ENCODE measurements at places on chromosomes 6 and 20. TPM values are rescaled to one million over a fixed set of nuclear protein-coding genes. Genes with fewer than 3 reads are reported as not detected.

DNA sequence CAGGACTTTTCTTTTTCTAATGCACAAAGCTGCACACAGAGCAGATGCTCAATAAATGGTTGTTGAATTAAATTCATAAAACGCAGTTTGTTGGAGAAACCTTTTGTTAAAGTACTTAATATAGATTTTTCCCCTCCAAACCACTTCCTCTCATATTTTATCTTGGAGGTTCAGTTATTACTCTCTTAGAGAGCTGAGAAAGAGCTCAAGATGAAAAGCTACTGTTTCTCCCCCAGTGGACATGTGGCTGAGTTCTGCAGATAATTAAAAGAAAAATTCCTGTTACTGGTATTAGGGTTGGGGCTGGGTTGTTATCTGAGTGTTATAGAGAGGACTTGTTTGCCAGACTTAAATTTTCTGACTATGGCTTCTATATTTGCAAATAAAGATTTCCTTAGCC is 294.0 kb downstream of the TBC1D7 start:
- no peaks in the 10 kb centered on the region for H3K36me3 ChIP-seq
- no peak overlapping the region for H3K4me3 ChIP-seq
- DNase-seq = no peak
- no peaks in the 10 kb centered on the region for H3K4me1 ChIP-seq
- no peak overlapping the region for H3K27ac ChIP-seq

- DNase-seq = no peak
- no peaks in the 10 kb centered on the region for H3K4me1 ChIP-seq
- H3K27ac ChIP-seq = no peak overlapping the region
- no peaks in the 10 kb centered on the region for H3K27me3 ChIP-seq
- no peak overlapping the region for H3K4me3 ChIP-seq
These were observed 32.0 kb upstream of the SSTR4 start for GRCh38 chr20:23003077-23003635.

DNA sequence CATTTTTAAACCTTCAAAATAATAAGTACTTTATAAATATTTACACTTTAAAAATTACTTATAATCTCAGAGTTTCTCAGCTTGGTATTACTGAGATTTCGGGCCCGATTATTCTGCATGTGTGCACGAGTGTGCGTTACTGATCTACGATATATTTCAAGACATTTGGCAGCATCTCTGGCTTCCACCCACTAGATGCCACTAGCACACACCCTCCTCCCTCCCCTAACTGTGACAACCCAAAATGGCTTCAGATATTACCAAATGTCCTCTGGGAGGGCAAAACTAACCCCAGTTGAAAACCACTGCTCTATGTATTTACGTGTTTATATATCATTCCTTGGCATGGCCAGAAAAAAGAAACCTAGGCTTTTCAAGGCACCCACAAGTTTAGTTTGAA is 95.9 kb downstream of the FYN start:
- H3K36me3 ChIP-seq = peaks cover 30% of the 10 kb centered on the region
- peaks cover 68% of the 10 kb centered on the region for H3K4me1 ChIP-seq
- no peak for DNase-seq
- H3K27ac ChIP-seq = peak overlapping the region; percentile 67

DNA sequence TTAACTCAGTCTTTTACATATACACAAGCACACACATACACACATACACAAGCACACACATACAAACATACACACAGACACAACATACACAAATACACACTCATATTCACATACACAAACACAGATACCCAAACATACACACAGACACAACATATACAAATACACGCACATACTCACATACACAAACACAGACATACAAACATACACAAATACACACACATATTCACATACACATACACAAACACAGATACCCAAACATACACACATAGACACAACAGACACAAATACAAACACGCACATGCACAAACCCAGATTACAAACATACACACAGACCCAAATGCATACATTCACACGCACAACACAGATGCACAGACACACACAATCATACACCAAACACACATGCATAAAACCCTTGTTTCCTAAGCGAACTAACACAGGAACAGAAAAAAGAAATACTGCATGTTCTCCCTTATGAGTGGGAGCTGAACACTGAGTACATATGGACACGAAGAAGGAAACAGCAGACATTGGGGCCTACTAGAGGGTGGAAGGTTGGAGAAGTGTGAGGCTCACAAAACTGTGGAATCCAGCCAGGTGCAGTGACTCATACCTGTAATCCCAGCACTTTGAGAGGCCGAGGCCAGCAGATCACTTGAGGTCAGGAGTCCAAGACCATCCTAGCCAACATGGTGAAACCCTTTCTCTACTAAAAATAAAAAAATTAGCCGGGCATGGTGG is 34.2 kb downstream of the PIM1 start:
- no peaks in the 10 kb centered on the region for H3K27me3 ChIP-seq
- H3K4me3 ChIP-seq = no peak overlapping the region
- DNase-seq = no peak
- peaks cover 56% of the 10 kb centered on the region for H3K4me1 ChIP-seq
- no peaks in the 10 kb centered on the region for H3K36me3 ChIP-seq

- H3K4me3 ChIP-seq = no peak overlapping the region
- no peaks in the 10 kb centered on the region for H3K36me3 ChIP-seq
- H3K27ac ChIP-seq = no peak overlapping the region
- H3K27me3 ChIP-seq = no peaks in the 10 kb centered on the region
These were observed 162.8 kb upstream of the AFDN start for GRCh38 chr6:167663784-167664443.

GRCh38 chr6:154482858-154483257 is 27.6 kb downstream of the CNKSR3 start:
- no peaks in the 10 kb centered on the region for H3K36me3 ChIP-seq
- no peak overlapping the region for H3K4me3 ChIP-seq
- H3K27ac ChIP-seq = no peak overlapping the region
- no peak for DNase-seq
- no peaks in the 10 kb centered on the region for H3K4me1 ChIP-seq

GRCh38 chr6:8845690-8846089 is 410.3 kb upstream of the SLC35B3 start:
- H3K4me1 ChIP-seq = no peaks in the 10 kb centered on the region
- H3K4me3 ChIP-seq = no peak overlapping the region
- no peak overlapping the region for H3K27ac ChIP-seq

DNA sequence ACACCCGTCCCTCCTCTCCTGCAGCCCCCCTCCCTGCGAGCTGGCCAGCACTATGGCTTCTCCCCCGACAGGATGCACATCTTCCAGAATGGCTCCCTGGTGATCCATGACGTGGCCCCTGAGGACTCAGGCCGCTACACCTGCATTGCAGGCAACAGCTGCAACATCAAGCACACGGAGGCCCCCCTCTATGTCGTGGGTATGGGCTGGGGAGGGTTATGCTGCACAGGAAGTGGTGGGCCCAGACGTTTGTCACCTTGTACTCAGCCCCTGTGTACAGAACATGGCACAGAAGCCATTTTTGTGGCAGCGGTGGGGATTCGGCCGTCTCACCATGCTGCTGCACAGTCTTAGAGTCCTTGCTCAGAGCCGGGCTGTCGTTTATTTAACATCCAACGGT is 29.0 kb upstream of the SRF start:
- no peak overlapping the region for H3K4me3 ChIP-seq
- DNase-seq = peak; percentile 76
- H3K27ac ChIP-seq = no peak overlapping the region

- DNase-seq = no peak
- no peaks in the 10 kb centered on the region for H3K36me3 ChIP-seq
- H3K27me3 ChIP-seq = no peaks in the 10 kb centered on the region
- H3K4me3 ChIP-seq = no peak overlapping the region
- H3K4me1 ChIP-seq = no peaks in the 10 kb centered on the region
These were observed 329.0 kb downstream of the GRIK2 start for GRCh38 chr6:101722471-101722870.

DNA sequence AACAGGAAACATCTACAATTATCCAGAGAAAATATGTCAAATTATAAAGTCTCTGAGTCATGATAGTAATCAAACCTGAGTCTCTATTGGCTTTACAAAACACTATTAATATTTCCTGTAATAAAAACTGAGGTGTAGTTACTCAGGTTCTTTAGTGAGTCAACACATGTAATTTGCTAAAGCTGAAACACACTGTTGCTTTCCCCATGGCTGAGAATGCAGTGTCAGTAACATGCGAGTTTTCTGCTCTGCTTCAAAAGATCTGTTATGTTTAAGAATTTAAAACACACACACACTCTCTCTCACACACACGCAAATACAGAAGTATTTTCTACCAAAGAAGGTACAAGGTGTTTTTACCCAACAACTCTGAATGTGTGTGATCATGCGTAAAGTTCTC is 38.6 kb downstream of the ATXN1 start:
- H3K36me3 ChIP-seq = no peaks in the 10 kb centered on the region
- H3K27me3 ChIP-seq = no peaks in the 10 kb centered on the region
- no peak for DNase-seq
- no peaks in the 10 kb centered on the region for H3K4me1 ChIP-seq
- no peak overlapping the region for H3K4me3 ChIP-seq

DNA sequence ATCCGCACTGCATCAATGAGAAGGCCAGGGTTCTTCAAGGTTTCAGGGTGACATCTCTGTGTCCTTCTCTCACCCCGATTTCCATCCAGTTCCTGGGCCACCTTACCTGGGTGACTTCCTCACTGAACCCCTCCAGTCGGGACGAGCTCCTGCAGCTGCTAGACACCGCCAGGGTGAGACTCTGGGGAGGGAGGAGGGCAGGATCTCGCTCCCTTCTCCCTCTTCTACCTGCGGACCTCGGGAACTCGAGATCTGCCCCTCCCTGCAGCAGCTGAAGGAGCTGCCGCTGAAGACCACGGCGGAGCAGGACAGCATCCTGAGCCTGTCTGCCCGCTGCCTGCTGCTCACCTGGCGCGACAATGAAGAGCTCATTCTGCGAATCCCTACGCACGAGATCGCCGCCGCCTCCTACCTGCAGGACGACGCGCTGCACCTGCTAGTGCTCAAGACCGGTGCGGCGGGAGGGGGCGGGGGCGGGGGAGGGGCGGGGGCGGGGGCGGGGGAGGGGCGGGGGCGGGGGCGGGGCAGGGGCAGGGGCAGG is 7.5 kb downstream of the CCM2L start:
- H3K36me3 ChIP-seq = no peaks in the 10 kb centered on the region
- H3K4me1 ChIP-seq = peaks cover 21% of the 10 kb centered on the region
- H3K27ac ChIP-seq = no peak overlapping the region

GRCh38 chr20:10218536-10219451 is at the start of gene SNAP25:
SNAP25 (plus strand) TSS chr20:10218830; CDS start chr20:10275492, 56,662 bp downstream.
- H3K27ac ChIP-seq = no peak within 1 kb of the TSS
- peak; percentile 69 for DNase-seq
- H3K36me3 ChIP-seq = no peaks in the 10 kb centered on the region
- H3K27me3 ChIP-seq = peaks cover 30% of the 10 kb centered on the region

- no peaks in the 10 kb centered on the region for H3K36me3 ChIP-seq
- H3K27ac ChIP-seq = no peak overlapping the region
- H3K27me3 ChIP-seq = no peaks in the 10 kb centered on the region
- no peak overlapping the region for H3K4me3 ChIP-seq
- no peak for DNase-seq
These were observed 492.4 kb upstream of the CDH4 start for GRCh38 chr20:60759651-60760050.

DNA sequence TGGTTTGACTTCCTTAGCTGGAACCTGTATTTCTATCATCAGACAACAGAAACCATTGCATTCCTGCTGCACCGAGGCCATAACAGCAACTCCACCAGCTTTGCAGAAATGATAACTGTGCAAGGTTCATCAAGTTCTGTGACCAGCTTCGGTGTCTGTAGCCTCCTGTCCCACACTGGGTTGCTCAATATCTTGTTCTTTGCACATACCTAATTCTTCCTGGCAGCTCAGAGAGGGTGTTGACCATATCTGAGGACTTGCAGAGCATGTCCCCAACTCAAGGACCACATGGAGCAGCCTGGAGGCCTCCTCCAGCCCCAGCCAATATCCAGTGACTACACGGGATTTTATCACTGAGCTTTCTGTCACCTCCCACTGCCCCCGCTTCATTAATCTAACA is 59.3 kb upstream of the SCAF8 start:
- no peak overlapping the region for H3K27ac ChIP-seq
- H3K4me1 ChIP-seq = no peaks in the 10 kb centered on the region
- H3K27me3 ChIP-seq = no peaks in the 10 kb centered on the region
- no peaks in the 10 kb centered on the region for H3K36me3 ChIP-seq
- DNase-seq = no peak

DNA sequence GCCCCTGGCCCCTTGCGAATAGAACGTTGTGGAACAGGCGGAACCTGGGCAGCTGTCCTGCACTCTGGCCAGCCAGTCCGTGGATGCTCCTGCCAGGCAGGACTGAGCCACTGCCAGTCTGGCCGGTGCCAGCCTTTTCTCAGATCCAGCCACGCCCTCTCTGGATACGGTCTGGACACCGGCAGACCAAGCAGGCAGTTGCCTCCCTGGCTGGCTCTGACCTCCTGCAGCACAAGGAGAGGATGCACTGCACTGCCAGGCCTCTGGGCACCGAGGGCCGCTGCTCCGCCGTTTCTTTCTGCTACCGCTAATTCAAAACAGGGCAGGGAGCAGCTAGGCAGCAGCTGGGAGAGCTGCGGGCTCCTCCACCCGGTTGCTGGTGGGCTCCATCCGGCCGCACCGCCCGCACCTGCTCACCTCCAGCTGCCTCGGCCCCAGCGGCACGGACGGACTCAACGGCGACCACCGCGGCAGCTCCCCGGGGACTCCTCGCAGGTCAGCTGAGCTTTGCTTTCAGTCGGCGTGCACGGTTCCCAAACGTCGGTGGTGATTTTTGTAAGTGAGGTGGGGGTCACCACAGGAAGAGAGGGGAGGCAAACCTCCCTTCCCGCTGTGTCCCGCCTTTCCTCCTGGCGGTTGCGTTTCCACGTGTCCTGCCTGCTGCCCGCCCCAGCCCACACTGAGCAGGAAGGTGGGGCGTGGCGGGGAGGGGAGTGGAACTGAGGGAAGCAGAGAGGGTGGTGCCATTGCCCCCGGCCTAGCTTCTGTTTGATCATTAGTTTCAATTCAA is 30.3 kb upstream of the AFDN start:
- peaks cover 5% of the 10 kb centered on the region for H3K4me1 ChIP-seq
- H3K27me3 ChIP-seq = peaks cover 17% of the 10 kb centered on the region
- H3K27ac ChIP-seq = no peak overlapping the region
- no peaks in the 10 kb centered on the region for H3K36me3 ChIP-seq
- H3K4me3 ChIP-seq = no peak overlapping the region

GRCh38 chr20:60213126-60213893 is 255.1 kb downstream of the CDH26 start:
- DNase-seq = no peak
- no peaks in the 10 kb centered on the region for H3K27me3 ChIP-seq
- no peak overlapping the region for H3K27ac ChIP-seq

- no peak overlapping the region for H3K27ac ChIP-seq
- DNase-seq = no peak
- no peak overlapping the region for H3K4me3 ChIP-seq
- no peaks in the 10 kb centered on the region for H3K27me3 ChIP-seq
These were observed 73.4 kb upstream of the PMEPA1 start for GRCh38 chr20:57783196-57783595.

The EDN1 gene
- total RNA-seq = 0.63 TPM

The B3GALT4 gene
- 22.7 TPM for total RNA-seq

The TOMM6 gene
- 96.6 TPM for total RNA-seq

Measured in natural killer cell (primary cell).